NCI-H446 treated with DMSO at 0.1 percent for 48 hours (cell line): ENCODE measurements at places on chromosomes 4 and X.

DNA sequence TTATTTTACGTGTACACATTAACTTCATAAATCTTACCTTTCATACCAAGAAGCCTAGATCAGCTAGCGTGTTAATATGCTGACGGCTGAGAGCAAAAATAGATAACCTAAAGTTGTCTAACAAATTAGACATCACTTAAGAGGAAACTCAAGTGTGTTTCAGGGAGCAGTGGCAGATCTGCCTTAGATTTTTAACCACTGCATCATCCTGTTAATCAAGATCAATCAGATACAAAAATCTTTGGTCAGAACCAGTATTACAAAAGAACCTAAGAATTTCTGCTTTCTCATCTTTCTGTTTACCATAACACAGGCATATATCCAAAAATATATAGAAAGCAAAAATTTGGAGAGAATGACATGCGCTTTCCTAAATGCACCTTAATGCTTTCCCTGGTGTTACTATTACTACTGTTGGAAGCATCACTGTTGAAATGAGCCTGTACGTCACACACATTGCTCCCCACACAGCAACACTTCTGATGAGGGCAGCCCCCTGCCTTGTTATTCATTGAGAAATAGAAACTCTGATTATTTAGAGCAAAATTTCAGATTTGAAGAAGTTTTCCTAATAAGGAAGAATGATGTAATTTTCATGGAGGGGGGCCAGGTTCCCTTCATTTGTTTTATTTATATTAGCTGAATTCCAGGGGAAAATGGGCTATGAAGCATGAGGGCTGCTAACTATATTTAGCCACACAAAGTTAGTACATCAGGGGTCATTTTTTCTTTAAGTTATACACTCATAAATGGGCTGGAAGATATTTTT is 152.3 kb downstream of the CBR4 start:
- DNase-seq = no peak

DNA sequence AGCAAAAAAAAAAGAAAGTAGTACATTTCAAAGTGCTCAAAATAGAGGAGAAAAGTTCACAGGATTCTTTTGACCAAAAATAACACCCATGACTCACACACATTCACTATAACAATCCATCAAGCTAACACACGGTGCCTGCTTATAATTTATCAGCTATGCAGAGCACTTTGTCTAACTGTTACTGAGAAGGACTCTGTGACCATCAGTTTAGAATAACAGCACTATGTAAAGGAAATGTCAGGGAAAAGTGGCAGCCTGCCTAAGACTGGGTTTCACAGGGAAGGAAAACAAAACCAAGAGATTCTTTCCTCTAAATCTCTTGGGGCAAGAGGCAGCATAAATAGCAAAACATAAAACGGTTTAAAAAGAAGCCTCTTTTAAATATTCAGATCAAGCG is 54.8 kb downstream of the CCDC149 start:
- no peak for DNase-seq

DNA sequence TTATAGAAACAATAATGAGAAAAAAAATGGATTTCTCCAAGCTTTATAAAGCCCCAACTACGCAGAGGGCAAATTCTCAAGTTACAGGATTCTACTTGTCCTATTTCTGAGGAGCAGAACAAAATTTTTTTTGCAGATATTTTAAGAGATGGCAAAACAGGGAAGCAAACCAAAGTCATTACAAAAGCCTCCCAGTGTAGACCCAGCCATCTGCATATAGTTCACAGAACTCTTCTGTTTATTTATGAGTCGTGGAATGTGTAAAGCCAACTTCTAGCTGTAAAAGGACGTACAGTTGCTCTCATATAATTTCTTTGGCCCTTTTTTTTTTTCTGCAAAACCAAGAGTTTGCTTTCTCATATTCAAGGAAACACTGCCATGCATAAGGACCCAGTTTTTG is 120.4 kb downstream of the PCDH7 start:
- peak; percentile 33 for DNase-seq

- no peak for DNase-seq
Measured at GRCh38 chrX:20495575-20495974, 228.9 kb upstream of the RPS6KA3 start.

DNA sequence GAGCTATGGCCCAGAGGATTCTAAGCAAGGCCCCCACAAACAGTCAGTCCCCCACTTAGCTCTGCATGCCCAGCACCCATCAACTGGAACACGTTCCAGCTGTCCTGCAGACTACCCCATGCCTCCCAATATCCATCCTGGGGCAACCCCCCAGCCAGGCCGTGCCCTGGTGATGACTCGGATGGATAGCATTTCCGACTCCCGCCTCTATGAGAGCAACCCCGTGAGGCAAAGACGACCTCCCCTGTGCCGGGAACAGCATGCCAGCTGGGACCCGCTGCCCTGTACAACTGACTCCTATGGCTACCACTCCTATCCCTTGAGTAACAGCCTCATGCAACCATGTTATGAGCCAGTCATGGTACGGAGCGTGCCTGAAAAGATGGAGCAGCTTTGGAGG is 32.0 kb downstream of the LAS1L start:
- DNase-seq = no peak

DNA sequence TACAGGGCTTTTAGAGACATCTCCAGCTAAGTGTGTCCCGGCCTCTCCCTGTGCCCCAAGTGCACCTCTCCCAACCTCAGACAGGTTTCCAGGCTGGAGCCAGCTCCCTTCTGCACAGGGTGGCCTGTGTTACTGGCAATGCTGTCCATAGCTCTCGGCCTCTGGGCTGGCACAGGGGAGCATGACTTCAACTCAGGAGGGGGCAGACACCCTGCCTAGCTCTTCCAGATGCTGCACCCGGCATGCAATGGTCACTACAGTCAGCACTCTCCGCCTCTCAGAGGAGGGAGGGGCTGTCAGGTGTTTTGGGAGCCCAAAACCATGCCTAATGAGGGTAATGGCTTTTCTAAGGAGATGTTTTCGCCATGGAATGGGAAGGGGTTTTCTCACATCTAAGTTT is 2.4 kb upstream of the IRAK1 start:
- DNase-seq = no peak

- DNase-seq = no peak
Measured at GRCh38 chrX:72100824-72101351, 30.8 kb downstream of the RTL5 start.

DNA sequence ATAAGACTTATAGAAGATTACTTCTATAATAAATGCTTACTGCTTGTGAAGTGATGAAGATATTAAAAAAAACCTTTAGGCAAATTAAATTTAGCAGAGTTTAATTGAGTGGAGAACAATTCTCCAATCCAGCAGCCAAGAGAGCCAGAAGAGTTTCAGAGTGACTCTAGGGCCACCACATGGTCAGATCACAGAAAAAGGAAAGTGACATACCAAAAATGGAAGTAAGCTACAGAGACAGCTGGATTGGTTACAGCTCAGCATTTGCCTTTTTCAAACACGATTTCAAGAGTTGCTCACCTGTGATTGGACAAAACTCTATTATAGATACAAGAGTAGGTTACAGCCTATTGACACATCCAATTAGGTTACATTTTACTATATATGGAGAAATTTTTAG is 79.0 kb upstream of the TRAM1L1 start:
- DNase-seq = peak; percentile 25

GRCh38 chrX:26649534-26649933 is 433.6 kb downstream of the MAGEB5 start:
- peak; percentile 5 for DNase-seq

DNA sequence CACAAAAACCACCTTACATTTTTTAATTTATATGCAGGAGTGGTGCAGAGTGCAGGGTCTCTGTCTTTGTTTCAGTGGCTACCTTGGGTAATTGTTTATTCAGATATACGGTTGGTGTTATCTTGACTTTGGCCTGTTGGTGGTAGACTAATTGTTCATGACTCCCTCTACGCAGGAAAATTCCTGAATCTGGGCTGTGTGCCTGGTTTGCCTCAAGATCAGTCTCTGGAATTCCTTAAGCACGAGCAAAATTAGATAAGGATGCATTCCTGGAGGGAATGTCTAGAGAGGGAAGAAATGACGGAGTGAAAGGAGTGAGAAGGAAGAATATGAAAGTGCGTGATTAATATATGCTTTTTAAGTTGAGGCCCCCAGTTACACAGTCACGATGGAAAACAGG is 576.9 kb upstream of the PCDH10 start:
- no peak for DNase-seq

DNA sequence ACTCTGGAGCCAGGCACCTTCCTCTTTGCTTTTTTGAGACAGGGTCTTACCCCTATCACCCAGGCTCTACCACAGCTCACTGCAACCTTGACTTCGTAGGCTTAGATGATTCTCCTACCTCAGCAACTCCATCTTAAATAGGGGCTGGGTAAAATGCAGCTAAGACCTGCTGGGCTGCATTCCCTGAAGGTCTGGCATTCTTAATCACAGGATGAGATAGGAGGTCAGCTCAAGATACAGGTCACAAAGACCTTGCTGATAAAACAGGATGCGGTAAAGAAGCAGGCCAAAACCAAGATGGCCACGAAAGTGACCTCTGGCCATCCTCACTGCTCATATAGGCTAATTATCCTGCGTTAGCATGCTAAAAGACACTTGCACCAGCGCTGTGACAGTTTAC is 770.8 kb upstream of the PRKX start:
- no peak for DNase-seq

- DNase-seq = no peak
Measured at GRCh38 chr4:8710416-8710815, 117.9 kb downstream of the CPZ start.

- no peak for DNase-seq
Measured at GRCh38 chr4:54102531-54103106, 2.7 kb downstream of the GSX2 start.

- no peak for DNase-seq
Measured at GRCh38 chr4:8841678-8842268, 29.9 kb downstream of the HMX1 start.
